ENCODE measurements at places on chromosomes 6 and 20.

DNA sequence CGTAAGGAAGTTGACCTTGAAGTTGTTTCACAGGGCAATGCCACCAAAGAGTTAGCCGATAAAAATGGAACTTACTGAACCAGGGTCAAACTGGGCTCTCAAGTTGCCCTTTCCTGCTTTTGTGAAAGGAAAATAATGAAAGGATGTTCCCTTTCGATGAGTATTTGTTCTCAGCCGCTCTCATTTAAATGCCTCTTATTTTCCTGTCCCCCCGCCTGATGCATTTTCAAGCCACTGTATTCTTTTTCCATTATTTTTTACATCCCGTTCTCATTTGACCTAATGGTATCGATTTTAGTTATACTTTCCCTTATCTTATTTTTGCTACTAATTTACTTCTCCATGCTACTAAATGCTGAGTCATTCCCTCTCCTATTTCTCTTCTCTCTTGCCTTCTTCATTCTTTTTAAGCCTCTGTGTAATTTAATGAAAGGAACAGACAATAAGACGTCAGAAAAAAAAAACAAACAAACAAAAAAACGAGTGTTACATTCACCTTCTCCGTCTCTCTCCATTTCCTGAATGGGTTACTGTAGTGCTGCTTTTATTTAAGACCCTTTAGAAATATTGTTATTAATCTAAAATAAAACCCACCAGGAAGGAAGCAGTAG lies 655 bp upstream of the NDUFAF4 start:
- no peak for DNase-seq

- DNase-seq, result no peak
These were observed 190.8 kb downstream of the EPM2A start for GRCh38 chr6:145544514-145544913.

DNA sequence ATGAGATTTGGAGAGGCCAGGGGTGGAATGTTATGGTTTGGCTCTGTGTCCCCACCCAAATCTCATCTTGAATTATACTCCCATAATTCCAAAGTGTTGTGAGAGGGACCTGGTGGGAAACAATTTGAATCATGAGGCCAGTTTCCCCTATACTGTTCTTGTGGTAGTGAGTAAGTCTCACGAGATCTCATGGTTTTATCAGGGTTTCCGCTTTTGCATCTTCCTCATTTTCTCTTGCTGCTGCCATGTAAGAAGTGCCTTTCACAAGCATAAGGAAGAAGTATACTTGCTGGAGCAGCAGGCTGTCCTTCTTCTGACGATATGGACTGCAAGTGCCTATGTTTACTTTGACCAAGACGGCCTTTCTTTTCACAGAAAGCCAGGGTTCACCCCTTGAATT lies 270.5 kb downstream of the ESR1 start:
- no peak for DNase-seq

DNA sequence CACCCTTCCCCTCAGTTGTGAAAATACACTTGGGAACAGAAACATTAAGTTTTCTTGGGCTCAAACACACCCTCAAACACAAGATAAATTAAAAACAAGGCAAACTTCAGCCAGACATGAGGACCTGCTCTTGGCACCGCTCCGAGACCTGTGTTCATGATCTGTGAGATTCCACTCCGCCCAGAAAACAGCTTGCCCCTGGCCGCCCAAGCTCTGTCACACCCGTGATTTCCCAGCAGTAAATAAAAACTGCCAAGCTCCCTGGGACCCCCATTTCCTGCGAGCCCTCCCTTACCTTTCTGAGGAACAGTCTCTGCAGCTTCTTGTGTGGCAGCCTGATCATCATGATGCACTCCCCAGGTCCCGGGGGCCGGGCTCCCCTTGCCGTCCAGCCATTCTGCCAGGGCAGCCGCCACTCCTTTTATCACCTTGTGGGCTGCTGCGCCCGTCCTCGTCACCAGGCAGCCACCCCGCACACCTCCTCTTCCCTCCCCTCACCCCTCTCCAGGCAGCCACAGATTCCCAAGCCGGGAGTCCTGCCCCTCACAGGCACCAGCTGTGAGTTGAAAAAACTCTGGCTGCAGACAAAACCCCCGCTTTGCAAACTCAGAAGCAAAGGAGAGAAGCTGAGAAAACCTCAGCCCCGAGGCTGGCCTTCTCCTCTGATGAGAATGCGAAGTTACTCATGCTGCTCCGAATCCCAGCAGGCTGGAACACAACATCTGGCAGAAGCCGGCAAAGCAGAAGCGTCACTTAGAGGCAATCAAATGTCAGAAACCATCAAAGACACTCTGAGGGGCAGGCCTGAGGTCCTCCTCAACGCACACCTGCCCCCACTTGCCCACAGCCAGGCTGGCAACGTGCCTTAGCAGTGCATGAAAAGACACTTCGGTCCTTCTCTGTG lies 130.4 kb upstream of the RPS6KA2 start:
- DNase-seq, result no peak

GRCh38 chr6:17036065-17036393 lies 65.8 kb upstream of the STMND1 start:
- no peak for DNase-seq

- DNase-seq, result no peak
These were observed at the start of gene MUC22 for GRCh38 chr6:31010393-31011060. MUC22 (plus strand) TSS chr6:31010474; CDS start chr6:31010707, 233 bp downstream.

DNA sequence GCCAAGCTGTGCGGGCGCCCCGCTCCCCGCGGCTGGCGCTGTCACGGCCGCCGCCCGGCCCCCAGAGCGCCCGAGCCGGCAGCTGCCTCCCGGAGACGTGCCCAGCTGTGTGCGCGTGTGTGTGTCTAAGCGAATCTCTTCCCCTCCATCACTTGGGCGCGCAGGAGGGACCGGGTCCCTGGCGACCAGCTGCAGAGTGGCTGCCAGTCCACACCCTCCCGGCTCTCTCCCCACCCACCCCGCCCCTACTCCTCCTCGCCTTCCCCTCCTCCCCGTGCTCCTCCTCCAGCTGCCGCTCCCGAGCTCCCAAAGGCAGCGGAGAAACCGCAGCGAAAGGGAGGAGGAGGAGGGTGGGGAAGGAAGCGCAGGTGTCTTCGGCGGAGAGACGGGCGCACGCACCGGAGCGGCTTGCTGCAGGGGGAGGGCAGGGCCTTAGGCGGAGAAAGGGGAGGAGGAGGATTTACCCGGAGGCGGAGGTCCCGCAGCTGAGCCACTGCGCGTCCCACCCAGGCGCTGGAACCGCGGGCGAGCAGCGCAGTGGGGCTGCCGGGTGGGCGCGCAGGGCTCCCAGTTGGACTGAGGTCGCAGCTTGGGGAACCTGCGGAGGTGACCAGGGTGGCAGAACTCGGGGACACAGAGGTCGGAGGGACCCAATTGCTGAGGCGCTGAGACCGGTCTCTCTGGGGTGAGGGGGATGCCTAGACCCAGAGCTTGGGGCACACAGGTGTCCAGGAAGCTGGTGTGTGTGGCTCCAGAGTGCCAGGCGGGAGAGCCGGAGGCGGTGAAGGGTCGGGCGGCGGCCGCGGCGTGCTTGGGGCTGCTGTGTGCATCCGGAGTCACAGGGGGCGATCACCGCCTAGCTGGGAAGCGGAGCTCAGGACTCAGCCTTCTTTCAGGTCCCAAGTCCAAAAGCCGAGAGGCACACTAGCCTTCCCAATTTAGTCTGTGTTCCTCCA lies at the start of gene HS3ST5:
Gene HS3ST5, minus strand, starts transcription at position 198 of the 956 bp plus-strand sequence. CDS start 280,178 bp downstream, outside the sequence.
- DNase-seq, result no peak

DNA sequence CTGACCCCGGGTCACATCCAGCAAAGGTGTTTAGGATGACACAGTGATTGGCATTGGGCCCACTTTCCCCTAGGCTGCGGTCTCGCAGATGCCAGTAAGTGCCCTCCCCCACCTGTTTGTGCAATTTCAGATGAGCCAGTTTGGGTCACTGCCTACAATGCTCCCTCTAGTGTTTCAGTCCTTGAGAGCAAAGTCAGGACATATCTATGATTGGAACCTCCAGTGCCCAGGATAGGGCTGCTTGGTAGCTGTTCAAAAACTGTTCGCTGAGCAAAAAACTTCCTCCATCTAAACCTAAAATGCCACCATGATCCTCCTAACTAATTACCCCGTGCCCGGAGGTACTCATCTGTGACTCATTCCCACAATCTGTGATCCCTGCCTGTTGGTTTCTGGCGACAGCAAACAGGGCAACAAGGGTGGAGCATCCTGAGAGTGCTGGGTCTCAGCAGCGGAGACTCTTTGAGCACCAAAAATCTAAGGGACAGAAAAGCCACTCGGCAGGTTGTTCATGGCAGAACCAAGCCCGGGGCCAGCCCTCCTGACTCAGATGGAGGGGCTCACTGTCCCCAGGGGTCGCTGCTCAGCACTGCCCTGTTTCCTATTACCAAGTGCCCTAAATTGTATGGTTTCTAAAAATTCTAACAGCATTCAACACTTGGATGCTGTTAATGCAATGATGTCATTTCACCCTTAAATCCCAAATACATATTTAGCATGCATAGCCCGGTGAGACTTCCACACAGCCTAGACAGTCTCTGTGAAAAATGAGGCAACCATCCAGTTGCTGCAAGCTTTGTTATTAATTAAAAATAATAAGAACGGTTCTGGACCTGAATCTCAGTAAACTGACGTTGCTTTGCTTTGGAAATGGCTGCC lies 5.0 kb downstream of the VSX1 start:
- no peak for DNase-seq

GRCh38 chr20:23923891-23924435 lies 44.4 kb upstream of the CST5 start:
- DNase-seq, result no peak

GRCh38 chr20:19602675-19603375 lies 155.2 kb upstream of the RIN2 start:
- DNase-seq, result no peak

DNA sequence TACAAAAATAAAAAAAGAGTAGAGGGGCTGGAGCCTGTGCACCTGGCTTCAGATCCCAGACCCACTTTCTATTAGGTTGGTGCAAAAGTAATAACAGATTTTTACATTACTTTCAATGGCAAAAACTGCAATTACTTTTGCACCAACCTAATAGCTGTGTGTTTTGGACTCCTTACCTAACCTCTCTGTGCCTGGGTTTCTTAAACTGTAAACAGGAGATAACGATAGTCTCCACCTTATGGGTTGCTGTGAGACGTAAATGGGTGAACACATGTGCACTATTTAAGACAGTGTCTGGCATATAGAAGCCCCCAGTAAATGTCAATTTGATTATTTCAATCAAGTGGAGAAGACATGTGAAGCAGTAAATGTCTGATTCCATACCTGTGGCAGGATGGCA lies 89.7 kb downstream of the TFAP2C start:
- DNase-seq, result no peak

DNA sequence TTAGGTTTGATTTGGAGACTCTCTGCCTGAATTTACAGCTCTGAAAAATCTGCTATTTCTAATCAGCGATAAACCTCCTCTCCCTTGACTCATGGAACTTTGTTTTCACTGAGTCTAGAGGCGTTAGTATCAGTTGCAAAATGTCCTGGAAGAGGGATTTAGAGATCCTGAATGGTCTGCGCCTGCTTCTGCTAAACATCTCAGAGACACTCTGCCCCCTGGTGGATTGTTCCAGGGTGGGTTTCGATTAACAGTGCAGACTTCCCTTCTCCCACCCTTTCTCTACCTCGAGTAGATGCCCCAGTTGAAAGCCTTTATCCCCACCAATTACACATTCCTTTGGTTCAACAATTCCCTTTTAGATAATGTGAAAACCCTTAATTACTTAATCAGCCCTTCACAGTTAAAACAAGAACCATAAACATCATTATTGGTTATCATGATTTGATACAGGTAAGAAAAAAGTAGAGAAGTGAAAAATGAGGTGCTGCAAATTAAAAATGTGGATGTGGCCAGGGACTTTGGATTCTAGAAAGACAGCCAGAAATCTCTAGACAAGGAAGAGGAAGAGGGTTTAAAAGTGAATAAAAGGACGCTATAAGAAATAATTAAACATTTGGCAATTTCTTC lies 5.5 kb downstream of the HTR1B start:
- no peak for DNase-seq

DNA sequence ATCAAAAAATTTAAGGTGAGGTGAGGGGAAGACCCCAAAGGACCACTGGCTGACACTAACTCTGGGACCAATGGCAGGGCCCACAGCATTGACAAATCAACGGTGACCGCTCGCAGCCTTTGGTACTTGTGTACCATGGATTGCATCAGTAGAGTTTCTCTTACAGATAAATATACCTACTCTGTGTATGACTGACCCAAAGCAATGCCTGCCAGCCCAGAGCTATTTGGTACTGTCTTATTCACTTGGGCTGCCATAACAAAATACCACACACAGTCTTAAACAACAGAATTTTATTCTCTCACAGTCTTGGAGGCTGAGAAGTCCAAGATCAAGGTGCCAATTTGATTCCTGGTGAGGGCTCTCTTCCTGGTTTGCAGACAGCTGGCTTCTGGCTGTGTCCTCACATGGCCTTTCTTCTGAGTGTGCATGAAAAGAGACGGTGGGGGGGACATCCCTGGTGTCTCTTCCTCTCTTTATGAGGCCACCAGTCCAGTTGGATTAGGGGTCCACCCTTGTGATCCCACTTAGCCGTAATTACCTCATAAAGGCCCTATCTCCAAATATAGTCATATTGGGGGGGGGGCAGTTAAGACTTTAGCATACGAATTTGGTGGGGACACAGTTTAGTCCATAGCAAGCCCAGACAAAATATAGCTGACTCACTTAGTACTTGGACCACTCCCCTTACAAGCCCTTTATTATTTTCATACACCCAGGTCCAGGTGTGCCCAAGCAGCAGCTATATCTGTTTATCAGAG lies 336.3 kb downstream of the CD83 start:
- DNase-seq, result no peak

All from stimulated activated CD4-positive, alpha-beta T cell treated with anti-CD3 and anti-CD28 coated beads, Interleukin-15, amount 100 ng/mL, for 1 hour (primary cell).